ENCODE measurements at places on chromosomes 5 and 9.

GRCh38 chr5:22665801-22666200 lies 187.3 kb downstream of the CDH12 start:
- no peak for DNase-seq

DNA sequence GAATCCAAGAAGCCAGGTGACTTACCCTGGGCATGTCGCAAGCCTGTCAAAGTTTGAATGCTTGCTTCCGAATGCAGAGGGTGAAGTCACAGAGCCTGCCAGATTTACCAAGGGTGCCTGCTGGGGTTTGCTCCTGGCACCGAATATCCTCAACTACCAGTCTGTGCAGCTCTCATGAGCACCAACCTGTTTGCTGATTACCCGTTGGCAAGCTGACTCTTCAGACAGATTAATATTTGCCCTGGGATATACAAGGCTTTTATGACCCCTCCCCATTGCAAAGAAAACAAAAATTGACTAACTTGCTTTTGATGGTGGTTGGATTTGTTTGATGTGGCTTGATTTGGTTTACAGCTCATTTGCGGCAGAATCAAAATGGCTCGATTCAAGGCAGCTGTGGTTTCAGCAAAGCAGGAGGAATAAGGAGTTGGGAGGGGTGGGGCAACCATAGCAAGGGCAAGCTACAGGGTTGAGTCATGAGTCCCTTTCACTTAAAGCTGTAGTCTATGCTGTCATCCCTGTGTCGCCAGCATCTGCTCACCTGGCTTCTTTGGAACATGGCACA lies 82.3 kb upstream of the AGXT2 start:
- no peak for DNase-seq

GRCh38 chr9:97357056-97357455 lies 49.6 kb downstream of the CCDC180 start:
- DNase-seq = no peak

DNA sequence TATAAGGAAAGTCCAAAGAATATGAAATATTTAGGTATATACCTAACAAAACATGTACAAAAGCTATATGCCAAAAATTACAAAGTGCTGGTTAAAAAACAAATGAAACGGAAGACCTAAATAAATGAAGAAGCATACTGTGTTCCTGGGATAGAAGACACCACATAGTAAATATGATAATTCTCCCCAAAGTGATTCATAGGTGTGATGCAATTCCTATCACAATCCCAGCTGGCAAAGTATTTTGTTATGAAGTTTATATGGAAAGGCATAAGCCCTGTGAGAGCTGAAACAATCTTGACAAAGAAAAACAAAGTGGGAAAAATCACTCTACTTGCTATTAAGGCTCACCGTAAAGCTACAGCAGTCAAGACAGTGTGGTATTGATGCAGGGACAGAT lies 2.6 kb upstream of the SMIM23 start:
- no peak for DNase-seq

DNA sequence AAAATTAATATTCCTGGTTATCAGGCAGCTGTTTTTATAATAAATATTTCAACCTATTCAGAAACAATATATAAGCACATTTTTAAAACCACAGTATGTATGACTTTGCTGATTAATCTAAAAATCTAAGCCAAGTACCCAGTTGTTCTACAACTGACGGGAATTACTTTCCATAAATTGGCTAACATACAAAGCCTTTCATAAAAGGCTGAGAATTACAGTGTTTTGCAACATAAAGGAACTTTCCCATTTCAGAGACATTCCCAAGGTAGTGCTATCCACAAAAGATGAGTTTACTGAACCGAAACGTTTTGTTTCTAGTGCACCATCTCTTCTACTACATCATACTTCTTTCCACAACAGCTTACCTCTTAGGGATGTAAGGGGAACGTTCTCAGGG lies 7.2 kb downstream of the RNF145 start:
- no peak for DNase-seq

DNA sequence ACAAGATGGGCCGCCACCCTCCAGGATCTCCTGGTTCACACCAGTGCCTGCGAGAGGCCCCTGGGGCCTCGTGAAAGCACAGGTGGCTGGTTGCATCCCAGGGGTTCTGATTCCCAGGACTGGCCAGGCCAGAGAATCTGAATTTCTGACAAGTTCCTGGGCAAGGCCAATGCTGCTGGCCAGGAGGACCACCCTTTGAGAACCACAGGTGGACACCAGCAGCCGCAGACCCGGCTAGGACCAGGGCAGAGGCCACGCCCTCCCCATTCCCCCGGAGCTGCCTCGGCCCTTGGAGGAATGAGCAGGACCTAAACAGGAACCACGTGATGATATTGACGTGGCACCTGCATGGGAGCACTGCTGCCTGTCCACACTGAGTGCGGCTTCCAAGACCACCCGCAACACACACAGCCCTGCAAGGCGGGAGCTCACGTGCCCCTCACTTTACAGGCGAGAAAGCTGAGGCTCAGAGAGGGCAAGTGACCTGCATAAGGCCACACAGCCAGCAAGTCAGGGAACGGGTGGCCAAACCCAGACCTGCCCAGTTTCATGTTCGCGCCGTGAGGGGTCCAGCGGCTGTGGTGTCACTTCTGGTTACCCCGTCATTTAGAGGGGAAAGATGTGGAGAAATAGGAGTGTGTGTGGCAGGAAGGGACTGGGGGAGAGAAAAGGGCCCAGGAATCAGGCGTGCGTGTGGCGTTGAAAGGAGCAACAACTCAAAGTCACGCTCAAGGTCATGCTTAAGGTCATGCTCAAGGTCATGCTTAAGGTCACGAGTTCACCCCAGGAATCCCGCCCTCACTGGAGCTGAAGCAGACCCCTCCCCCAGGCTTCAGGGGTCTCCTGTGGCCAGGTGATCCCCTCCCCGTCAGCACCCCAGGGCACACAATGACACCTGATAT lies 105.9 kb upstream of the IER5L start:
- no peak for DNase-seq

DNA sequence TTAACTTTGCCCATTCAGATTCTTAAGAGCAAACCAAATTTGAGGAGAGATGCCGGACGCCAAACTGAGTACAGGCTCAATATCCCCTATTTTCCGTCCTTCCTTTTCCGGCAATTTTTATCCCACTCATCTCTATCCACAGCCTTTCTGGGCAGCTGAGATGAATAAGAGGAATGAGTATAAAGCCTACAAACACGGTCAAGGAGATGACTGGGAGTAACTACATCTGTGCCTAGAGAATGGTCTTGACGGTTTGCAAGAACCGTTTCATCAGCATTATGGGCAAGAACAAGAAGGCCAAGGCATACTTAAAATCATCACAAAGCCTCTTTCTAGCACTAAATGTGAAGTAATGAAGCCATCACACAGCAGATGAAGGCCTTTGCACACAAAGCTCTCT lies 227.3 kb downstream of the DCP2 start:
- no peak for DNase-seq

- no peak for DNase-seq
Observed at GRCh38 chr5:138391859-138392386, 39.4 kb downstream of the KDM3B start.

GRCh38 chr9:3922846-3923245 lies 377.0 kb downstream of the GLIS3 start:
- DNase-seq = no peak

DNA sequence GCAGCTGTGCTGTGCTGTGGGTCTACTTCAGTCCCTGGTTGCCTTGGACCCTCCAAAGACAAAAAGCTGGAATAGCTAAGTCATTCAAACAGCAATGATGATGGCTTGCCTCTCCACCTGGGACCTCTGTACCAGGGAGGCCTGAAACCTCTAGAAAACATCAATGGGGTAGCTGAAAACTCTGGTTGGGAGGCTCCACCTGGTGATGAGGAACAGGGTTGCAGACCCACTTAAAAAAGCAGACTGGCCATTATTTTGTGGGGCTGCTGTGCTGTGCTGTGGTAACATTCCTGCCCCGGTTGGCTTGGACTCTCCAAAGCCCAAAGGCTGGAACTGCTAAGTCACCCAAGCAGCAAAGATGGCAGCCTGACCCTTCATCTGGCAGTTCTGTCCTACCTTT lies 839.3 kb upstream of the ARRDC3 start:
- DNase-seq = no peak

GRCh38 chr5:141186897-141187512 lies at the start of gene PCDHB9:
PCDHB9 (plus strand) TSS chr5:141187161; CDS start chr5:141187319, 158 bp downstream.
- DNase-seq = no peak

DNA sequence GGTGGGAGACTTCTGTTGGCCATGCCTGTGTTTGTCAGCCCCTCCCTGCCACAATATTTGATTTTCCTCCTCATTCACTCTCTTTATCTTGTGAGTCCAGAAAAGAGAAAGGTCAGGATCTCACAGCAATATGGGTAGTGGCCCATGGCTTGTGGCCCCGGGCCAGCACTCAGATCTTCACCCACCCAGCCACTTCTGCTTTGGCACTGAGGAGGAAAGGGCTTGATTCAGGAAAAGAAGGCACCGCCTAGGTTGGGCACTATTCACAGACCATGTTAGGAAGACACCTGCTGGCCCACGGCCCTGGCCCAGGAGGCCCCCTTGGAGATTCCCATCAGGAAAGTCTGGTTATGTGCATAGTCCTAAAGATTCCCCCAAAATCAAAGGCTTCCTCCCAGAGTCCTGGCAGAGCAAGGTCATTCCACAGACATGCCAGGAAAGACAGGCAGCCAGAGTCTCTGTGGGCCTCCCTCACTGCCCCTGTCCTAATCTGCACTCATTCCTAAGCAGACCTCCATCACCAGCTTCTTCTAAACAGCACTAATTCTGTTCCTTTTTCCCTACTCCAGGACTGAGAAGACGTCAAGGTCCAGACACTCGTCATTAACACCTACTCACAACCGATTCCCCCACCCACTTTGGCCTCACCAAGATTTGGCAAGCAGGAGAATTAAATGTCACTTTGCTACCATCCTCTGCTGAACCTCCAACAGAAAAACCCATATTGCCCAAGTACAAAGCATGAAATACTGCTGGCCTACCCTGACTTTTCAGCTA lies 179.3 kb downstream of the DEPDC1B start:
- DNase-seq = no peak

DNA sequence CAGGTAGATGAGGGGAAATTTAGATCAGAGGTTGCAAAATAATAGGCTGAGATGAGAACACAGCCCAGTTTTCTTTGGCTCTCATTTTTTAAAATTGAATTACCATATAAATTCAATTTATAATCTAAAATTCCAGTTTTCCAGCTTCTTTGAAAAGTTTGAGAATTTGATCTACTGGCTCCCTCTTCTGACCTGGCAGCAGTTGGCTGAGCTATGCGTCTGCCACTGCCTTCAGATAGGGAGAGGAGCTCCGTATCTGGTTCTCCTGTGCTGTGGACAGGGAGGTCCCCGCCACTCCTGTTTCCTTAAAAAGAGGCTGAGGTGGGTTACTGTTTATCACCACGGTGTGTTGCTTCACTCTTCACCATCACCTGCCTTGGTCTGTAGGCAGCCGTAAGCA lies 103.7 kb downstream of the ARHGAP26 start:
- DNase-seq = no peak

- DNase-seq = no peak
Observed at GRCh38 chr9:96453625-96454024, 3.7 kb downstream of the HABP4 start.

GRCh38 chr9:93114984-93115335 lies 18.9 kb downstream of the CARD19 start:
- no peak for DNase-seq

DNA sequence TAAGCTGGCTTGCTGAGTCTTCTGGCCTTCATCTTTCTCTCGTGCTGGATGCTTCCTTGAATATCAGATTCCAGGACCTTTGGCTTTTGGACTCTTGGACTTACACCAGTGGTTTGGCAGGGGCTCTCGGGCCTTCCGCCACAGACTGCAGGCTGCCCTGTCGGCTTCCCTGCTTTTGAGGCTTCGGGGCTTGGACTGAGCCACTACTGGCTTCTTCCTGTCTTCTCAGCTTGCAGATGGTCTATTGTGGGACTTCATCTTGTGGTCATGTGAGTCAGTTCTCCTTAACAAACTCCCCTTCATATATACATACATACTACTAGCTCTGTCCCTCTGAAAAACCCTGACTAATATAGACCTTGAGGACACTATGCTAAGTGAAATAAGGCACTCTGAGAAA lies 78.3 kb upstream of the SSBP2 start:
- no peak for DNase-seq

- DNase-seq = no peak
Observed at GRCh38 chr5:158819095-158819494, 280.6 kb downstream of the EBF1 start.

- DNase-seq = no peak
Observed at GRCh38 chr5:54537725-54538124, 20.2 kb downstream of the SNX18 start.

GRCh38 chr5:84286662-84287061 lies 98.0 kb downstream of the EDIL3 start:
- DNase-seq = no peak

- DNase-seq = no peak
Observed at GRCh38 chr5:173202266-173202875, 32.6 kb downstream of the NKX2-5 start.

DNA sequence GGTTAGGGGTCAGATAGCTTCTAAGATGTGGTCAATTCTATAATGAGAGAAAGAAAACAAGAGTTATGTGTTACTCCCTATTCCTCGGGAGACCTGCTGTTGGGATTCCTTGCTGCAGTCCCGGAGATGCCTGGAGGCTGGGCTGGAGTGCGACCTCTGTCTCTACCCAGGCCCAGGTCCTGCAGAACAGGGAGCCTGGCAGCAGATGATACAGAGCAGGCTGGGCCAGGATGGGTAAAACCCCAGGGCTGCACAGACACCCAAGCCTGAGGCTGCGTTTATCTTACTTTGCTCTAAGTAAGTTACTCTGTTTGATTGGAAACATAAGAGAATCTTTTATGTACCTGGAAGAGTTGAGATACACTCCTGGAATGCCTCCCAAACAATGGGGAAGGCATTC lies 26.9 kb upstream of the FAM120AOS start:
- DNase-seq = no peak

DNA sequence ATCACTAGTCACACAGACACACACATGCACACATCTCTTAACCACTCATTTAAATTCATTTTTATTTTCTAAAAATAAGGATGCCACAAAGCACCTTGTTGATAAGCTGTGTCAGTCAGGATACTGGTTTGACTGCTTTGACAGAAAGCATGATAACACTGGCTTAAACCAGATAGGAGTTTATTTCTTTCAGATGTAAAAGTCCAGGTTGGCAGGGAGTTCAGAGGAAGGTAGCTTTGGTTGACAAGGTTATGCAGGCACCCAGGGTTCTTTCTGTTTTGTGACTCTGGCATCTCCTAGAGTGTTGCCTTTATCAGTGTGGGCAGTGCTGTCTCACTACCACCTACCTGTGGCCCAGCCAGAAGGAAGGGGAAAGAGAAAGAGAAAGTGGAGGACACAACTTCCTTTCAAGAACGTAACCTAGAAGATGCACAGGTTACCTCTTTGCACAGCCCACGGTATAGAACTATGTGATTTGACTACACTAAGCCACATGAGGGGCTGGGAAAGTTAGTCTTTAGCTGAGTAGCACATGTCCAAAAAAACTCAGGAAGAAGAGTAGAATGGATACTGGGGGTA lies 334.7 kb downstream of the OSTF1 start:
- DNase-seq = no peak

GRCh38 chr5:89041976-89042375 lies 159.0 kb upstream of the MEF2C start:
- DNase-seq = no peak

DNA sequence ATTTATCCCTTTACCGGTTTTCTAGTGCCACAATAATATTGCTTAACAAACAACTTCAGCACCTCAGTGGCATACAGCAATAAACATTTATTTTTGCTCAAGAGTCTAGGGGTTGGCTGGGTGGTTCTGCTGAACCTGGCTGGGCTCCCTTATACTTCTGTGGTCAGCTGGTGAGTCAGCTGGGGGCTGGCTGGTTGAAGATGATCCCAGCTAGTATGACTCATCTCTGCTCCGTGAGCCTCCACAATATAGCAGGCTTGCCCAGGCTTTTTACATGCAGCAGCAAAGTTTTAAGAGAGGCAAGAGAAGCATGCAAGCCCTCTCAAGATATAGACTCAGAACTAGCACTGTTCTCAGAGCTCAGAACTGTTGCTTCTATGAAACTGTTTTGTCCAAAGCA lies 523.5 kb upstream of the CLINT1 start:
- DNase-seq = no peak

Data from KG1 (cell line).